ENCODE measurements at places on chromosomes 5 and 9.

DNA sequence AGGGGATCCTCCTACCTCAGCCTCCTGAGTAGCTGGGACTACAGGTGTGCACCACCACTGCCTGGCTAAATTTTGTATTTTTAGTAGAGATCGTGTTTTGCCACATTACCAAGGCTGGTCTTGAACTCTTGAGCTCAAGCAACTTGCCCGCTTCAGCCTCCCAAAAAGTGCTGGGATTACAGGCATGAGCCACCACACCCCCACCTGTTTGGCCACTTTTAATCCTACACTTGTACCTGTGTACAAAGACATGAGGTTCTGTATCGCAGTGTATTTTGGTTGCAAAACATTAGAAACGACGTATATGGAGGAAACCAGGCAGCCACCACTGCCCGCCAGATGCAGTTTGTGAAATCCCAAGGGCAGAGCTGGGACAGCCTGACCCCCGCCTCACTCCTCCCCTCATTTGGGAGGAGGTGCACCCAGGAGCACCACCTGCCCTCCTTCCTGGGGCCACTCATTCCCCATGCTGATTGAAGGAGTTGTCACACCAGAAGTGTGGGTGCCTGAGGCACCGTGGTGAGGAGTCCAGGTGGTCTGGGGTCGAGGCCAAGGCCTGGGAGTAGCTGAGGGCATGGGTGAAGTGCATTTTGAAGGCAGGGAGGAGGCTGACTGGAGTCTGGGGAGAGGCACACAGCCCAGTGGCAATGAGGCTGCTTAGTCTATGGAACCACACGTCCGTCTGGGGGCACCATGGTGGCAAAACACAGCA is 39.3 kb upstream of the OLFM1 start:
- no peak for DNase-seq

DNA sequence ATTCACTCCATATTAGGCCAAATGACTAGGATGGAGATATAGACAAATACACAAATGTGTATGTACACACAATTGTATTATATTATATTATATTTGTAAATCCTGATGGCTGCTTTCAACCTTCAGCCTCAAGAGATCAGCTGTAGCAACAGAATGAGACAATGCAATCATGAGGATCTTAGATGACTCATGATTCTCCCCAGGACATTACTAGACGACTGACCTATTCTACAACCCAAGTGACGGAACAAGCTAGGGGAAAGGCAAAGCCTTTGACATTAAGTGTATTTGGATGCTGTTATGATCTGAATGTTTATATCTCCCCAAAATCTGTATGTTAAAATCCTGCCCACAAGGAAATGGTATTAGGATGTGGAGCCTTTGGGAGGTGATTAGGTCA is 66.5 kb downstream of the COX7C start:
- peak; percentile 58 for DNase-seq

DNA sequence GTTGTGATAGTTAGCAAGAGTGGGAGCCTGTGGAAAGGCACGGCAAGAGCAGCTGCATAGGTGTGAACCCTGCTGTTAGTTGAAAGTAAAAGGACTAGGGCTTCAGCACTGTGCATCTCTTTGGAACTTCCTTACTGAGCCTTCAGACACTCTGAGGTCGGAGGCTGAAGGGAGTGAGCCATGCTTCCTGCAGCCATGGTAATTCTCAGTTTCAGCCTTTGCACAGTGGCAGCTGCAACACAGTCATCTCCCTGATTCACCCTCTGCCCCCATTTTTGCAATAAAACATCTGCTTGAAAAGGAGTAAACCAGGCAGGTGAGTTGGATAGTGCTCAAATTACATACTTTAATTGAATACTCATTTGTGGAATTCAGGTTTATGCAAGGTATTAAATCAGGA is 6.5 kb upstream of the TLE4 start:
- DNase-seq, result no peak

DNA sequence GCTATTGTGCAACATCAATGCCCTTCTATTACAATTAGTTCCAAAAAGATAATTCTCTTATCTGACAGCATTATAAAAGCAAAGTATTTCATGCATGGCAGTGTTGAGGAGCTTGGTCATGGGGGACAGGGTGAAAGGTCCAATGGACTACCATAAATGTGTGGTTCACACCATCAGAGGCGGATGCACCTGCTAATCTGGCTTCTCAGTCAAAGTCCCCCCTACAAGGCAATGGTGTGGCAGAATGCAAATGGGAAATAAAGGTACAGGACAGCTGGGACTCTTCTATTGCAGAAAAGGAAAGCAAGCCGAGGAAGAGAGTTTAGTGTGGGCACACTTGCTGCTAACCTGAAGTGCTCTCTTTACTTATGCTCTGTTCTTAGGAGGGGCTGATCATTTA is 369.1 kb downstream of the NDUFS4 start:
- DNase-seq, result no peak

DNA sequence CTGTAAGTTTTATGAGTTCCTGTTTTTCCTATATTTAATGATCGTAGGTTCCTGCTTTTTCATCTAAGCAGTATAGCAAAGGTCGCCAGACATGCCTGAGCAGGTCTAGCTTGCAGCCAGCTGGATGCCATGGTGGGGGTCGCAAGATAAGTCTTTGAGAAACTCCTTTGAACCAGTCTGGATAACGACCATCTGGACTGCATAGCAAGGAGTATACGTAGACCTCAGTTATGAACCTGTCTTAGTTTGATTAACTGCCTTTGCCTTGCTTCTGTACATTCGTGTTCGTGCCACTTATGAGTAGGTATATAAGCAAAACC is 8.4 kb upstream of the SPATA31E1 start:
- DNase-seq, result no peak

GRCh38 chr9:12539580-12539975 is 153.6 kb upstream of the TYRP1 start:
- DNase-seq, result no peak

DNA sequence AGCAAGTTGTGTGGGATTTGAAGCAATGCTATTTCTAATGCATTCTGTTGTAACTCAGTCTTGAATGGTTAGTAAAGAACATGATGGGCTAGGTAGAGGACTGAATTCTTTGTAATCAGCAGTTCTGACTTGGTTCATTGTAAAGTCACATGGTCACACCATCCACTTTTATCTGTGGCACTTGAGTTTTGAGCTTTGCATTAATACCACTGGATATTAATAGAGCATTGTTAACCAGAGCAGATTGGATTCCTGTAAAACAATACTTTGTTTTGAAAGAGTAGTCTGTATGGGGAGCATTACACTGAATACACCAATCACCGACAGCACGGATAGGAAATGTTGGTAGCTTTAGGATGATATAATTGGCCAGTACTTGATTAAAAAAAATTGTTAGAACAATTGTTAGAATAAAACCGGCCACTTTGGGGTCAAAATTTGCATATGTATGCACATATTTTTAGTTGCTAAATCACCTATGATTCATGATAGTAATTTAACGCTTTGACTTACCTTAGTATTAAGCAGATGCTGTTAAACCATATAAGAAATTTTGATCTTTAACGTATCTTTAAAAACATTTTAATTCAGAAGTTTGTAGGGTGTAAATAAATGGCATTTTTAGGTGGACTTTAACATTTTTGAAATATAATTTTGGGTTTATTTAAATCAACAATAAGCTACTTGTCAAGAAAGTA is 17.4 kb downstream of the SLC12A2 start:
- no peak for DNase-seq

GRCh38 chr9:113588242-113588810 is 124.8 kb downstream of the RGS3 start:
- DNase-seq, result no peak

DNA sequence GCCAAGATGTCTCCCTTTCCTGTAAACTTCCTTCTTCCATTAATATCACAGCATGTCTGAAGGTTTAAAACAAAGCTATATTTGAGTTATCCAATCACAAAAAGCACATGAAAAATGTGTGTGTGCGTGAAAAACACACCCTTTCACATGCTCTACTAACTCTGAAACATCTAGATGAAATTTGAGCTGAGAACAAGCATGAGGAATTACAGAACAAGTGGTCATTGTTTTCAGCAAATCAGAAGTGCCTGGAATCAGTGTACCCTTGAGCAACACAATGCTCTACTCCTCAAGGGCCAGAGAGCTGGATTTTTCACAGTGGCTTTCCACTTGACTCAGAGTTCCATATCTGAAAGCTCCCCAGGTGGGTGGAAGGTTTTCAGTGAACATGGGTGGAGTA is 255.9 kb downstream of the PSAT1 start:
- DNase-seq, result no peak

DNA sequence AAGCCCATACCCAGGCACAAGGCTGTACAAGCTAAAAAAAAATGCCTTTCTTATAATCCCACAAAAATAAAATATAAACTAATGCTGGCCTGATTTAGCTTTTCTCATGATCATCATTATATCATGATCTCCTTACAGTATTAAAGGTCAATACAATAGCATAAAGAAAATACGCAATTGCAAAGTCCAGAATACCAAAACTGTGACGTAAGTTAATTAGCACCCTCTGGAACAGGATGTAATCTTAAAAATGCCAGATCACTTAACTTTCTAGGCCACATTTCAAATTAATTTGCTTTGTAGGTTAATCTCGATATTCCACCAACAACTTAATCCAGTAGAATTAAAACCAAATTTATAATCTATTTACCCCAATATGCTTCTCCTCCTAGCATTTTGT is 444.2 kb upstream of the CYLC2 start:
- DNase-seq, result no peak

- no peak for DNase-seq
Measured at GRCh38 chr9:71924576-71924975, 13.1 kb downstream of the C9orf85 start.

- peak; percentile 10 for DNase-seq
Measured at GRCh38 chr5:173664154-173664526, 47.7 kb upstream of the BOD1 start.

DNA sequence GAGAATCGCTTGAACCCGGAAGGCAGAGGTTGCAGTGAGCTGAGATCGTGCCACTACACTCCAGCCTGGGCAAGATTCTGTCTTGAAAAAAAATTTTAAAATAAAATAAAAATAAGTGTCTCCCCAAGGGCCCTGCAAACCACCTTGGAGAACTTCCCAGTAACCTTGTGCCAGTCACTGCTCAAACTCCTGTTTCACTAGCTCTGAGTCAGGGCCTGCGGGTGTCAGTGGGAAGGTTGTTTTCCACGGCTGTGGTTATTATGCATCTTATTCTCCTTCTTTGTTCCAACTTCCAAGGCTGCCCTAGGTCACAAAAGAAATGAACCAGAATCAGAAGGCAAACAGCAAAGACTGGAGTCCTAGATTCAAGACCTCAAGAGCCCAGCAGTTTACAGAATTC is 246.7 kb downstream of the ADAMTSL1 start:
- peak; percentile 58 for DNase-seq

DNA sequence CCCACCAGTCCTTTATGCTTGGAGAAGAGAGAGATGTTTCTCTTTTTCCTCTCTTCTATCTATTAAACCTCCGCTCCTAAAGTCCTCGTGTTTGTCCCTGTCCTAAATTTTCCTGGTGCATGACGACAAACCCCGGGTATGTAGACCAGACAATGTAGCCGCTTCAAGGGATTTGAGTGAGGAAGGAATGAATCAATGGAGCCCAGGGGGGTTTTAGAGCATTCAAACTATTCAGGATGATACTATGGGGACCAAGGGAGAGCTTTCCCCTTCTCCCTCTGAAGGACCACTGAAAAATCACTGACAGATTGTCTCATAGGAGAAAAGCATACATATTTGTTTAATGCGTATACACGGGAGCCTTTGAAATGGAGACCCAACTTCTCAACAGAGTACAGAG is 18.4 kb downstream of the CEL start:
- DNase-seq, result no peak

DNA sequence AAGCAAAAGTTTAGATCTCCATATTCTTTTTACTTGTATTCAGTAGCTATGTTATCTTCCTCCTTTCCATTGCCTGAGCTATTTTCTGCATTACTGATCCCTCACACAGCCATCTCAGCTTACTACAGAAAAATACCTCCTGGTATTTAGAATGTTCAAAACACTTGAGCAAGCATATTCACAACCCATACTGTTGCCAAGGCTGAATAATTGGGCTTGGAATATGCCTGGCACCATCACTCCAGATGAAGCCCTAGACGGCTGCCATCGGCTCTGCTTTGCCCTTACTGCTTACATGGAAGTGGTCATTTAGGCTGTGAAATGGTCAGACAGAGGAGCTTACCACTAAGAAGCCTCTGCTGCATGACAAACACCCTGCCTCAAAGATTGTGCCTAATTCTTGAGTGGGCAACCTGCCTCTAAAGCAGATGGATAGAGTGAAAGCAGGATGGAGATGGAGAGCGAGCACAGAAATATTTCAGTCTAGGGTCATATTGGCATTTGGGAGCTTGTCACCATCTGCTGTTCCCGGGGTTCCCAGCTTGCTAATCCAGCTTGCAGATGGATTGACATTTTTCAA is 92.5 kb upstream of the TAS2R1 start:
- DNase-seq, result no peak

DNA sequence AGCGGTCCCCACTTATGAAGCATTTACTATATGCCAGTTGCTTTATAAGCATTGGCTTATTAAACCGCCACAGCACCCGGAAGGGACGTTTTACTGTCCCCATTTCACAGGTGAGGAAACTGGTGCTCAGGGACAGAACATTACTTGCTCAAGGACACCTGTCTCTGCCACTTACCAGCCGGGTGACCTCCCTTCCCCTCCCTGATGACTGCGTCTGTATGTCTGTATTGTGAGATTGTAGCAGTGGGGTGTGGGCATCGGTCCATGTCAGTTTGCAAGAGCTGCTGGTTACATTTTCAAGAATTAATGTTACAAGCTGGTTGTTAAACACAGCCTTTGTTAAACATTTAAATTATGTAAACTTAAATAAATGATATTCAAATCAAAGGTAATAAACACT is 77.6 kb upstream of the LMX1B start:
- no peak for DNase-seq

DNA sequence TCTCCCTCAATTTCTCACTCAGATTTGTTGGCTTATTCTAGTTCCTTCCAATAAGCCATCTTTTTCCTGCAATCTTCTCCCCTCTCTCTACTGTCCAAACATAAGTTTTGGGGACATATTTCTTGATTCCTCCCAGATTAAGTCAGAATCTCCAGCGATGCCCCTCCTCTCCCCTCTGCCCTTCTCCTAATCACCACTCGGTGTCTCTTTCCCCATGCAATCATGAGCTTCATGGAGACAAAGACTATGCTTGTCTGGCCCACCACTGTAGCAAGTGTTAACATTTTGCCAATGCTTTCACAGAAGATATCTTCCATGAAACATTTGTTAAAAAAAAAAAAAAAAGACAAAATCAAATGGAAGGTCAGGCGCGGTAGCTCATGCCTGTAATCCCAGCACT is 42.4 kb downstream of the PDE6A start:
- DNase-seq, result no peak

DNA sequence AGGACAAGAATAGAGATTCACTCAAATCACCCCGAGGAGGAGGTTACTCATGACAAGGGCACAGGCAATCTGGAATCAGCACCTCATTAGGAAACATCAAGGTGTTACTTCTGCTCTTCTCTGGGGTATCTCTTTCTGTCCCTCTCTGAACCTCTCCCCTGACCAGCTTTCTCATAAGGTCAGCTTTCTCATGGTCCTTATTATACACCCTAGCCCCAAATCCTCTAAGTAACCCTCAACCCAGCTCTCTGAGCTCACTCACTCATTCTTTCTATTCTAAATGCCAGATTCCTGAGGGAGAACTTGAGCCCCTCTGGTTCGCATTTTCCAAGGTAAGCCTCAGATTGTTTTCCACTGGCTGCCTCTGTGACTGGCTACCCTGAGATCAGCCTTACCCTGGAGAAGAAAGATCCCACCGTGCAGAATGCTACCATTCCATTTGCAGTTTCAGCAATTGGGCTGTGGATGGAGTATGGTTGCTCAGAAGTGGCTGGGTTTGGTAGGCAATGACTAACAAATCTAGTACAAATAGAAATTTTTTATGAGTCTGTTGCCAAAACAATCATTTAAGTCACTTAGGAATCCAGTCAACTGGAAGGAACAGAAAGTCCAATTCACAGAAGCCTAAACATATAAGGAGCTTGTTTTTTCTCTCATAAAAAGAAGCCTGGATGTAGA is 9.0 kb upstream of the TIMD4 start:
- DNase-seq, result no peak
